ENCODE measurements at places on chromosomes 1 and 21. TPM values are rescaled to one million over a fixed set of nuclear protein-coding genes. Genes with fewer than 3 reads are reported as not detected.

Gene SUSD4
- 0.91 TPM for total RNA-seq

Gene SPRR2B
- total RNA-seq, result not detected

Gene HUNK
- total RNA-seq, result 1.2 TPM

Gene ERG
- total RNA-seq, result not detected

Gene LCE1A
- not detected for total RNA-seq

Gene HHIPL2
- 9.2 TPM for total RNA-seq

Gene BATF3
- 22.7 TPM for total RNA-seq

Gene ACADM
- 48.1 TPM for total RNA-seq

Gene TMCO4
- total RNA-seq, result 5.9 TPM

Gene NCF2
- 1.1 TPM for total RNA-seq

Gene NR1I3
- not detected for total RNA-seq

Gene TRNAU1AP
- total RNA-seq, result 18.9 TPM

Gene TFF1
- total RNA-seq, result 26.7 TPM

Gene DISP1
- 2.1 TPM for total RNA-seq

Gene LRRC71
- 0.23 TPM for total RNA-seq

Gene RPTN
- not detected for total RNA-seq
